Natural killer cell (primary cell): ENCODE measurements at places on chromosomes 12 and 14. TPM values are rescaled to one million over a fixed set of nuclear protein-coding genes. Genes with fewer than 3 reads are reported as not detected.

DNA sequence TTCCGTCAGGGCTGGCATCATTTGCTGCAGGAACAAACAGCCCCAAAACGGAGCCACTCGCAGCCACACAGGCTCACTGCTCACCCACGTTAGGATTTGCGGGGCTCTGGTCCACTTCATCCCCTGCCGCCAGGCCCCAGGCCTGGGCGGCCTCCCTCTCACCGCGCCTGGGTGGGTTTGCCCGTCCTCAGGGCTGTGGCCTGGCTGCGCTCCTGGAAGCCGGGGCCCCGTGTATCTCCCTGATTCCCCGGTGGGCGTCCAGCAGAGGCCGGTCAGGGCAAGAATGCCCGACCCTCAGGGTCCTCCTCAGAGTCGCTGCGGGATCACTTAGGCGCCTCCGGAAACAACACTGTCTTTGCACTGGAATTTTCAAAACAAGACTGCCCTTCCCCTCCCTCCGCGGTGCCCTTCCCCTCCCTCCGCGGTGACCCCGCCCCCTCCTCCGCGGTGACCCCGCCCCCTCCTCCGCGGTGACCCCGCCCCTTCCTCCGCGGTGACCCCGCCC, 15.7 kb upstream of the FBRSL1 start:
- DNase-seq = peak; percentile 59

GRCh38 chr12:70354787-70355186, 11.3 kb upstream of the KCNMB4 start:
- DNase-seq = no peak

DNA sequence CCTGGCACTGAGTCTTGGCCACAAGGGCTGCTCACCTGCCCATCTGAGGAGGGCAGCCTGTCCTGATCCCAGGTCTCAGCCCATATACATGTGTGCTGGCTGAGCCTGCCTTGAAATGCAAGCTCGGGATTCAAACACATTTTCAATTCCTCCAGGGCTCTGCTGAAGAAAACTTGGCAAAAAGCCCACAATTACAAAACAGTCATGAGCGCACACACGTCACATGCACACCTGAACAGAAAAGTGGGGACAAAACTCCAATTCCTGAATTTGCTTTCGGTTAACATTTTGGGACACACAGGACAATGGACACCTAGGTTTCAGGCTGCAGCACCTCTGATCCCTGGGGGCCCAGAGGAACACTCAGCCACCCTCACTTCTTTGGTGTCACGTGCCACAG, 113.9 kb downstream of the RBM19 start:
- no peak for DNase-seq

GRCh38 chr14:64639340-64639821, 64.8 kb upstream of the PLEKHG3 start:
- DNase-seq = no peak

DNA sequence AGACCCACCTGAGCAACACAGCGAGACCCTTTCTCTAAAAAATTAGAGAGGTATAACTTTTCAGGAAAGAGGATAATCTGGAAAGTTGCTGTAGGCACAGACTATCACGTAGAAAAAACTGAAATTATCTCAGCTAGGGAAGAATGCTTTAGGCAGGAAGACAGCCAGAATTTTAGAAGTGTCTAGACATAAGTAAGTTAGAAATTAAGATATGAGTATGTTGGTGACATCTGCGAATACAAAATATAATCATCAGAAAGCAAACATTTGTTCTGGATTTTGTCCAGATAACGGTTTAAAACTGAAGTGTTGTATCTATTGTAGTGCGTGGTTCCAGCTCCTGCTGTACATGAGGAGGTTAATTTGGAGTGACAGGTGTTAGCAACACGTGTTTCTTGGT, 123.2 kb downstream of the FBXL14 start:
- no peak for DNase-seq

DNA sequence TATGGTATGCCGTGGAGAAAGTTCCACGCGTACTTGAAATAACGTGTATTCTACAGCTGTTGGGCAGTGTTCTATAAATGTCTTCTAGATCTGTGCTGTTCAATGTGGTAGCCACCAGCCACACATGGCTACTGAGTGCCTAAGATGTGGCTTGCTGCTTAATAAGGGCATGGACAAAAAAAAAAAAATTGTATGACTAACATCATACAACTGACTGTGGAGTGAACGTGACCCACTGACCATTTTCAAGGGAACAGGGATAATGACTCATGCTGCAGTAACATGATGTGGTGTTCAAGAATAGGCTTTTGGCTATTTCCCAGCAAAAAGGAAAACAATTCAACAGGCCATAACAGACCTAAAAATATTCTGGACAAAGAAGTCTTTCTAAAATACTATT, 13.0 kb downstream of the ATG14 start:
- DNase-seq = no peak

DNA sequence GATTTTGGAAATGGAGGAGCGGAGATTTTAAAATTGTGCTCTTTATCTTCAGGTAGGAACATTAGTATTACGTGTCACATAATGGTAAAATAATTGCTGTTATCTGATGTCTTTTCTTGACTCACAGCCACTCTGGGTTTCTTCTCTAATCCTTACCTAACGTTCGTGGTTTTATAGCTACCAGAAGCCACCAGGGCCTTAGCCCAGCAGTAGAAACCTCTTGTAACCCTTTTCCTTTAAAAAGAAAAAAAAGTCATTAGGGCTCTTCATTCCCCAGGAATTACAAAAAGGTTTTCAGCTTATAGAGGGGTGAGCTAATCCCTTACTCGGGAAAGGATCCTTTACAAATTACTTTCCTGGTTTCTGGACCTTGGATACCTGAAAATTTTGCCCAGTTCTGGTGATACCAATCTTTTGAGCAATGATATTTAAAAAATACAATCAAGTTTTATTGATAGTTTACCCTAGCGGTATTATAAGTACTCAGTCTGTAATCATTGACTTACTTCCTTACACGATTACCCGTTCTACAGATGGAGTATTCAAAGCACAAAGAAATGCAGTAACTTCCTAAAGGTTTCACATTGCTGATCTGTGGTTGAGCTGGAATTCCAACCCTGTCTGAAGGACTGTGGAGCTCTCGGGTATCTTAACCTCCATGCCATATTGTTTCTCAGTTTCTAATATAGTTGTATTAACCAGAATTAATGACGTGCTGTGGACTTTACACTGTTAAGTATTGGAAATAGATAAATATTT, 1.6 kb downstream of the GABARAPL1 start:
- DNase-seq = no peak

GRCh38 chr12:10861366-10861765, 12.1 kb upstream of the PRR4 start:
- no peak for DNase-seq

DNA sequence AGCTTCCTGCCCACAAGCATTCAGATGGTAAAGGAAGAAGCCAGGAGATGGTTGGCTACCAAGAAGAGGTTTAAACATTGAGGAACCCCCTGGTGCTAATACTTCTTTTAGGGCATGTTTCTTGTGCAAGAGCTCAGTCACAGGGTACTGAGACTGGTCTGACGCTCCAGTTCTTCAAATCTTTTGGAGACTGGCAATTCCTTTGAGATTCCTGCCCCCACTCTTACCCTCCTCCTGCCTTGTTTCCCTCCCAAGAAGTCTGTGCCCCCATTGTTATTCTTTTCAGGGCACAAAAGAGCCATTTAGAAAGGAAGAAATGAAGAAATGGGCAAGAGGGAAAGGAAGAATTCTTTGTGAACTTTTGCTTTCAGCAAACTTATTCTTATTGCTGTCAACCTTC, 11.8 kb downstream of the A2ML1 start:
- no peak for DNase-seq

The VIPAS39 gene
- total RNA-seq = 14.4 TPM

GRCh38 chr14:64766430-64767151, 62.4 kb downstream of the PLEKHG3 start:
- DNase-seq = no peak

- no peak for DNase-seq
These were observed 42.2 kb upstream of the CRACR2A start for GRCh38 chr12:3795066-3795465.

DNA sequence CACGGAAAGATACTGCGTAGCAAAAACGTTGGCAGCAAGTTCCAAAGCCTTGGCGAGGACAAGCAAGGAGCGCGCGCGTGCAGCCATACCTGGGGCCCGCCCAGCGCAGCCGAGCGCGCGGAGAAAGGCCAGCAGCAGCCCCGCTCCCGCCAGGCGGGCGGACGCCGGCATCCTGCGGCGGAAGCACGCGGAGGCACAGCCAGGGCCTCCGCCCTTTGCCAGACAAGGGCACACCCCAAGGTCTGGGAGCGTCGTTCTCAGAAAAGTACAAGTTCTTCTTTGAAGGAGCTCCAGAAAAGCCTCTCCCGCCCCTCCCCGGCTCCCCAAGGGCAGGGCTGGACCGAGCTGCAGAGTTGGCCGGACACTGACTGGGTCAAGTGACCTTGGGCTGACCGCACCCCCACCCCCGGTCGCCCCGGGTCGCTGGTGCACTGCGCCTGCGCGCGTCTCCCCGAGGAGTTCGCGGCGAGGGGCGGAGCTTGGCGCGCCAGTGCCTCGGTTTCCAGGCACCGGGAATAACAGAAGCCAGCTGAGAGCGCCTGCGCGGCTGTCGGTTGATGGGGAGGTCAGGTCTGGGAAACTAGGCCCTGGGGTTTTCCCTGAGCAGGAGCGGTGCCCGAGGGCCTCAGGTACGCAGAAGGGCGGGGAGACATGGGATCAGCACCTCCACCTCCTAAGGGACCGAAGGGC, at the start of gene ZC2HC1C:
Gene ZC2HC1C (plus strand): TSS at position 521 of the 690 bp plus-strand sequence. CDS start 933 bp downstream, outside the sequence.
- peak; percentile 30 for DNase-seq

GRCh38 chr12:68620519-68621471, 10.1 kb downstream of the RAP1B start:
- DNase-seq = no peak

The RIN3 gene
- 282 TPM for total RNA-seq

DNA sequence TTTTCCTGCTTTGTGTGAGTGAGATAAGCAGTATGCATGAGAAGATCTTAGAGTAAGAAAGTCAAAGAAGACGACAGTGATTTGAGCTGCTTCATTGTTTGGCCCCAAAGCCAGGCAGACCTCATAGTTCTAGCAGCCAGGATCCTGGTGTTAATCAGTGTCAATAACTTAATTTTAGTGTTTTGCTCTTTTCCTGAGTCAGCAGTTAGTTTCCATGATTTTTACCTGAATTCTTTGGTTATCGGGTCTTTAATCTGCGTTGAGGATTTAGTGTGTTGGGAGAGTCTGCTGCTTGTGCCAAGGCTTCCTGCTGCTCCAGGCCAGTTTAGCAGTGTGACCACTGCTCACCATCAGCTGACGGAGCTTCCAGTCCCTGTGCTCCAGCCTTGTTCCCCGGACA, 241.6 kb upstream of the SOX5 start:
- DNase-seq = no peak

The IGF1 gene
- total RNA-seq = 0.48 TPM

DNA sequence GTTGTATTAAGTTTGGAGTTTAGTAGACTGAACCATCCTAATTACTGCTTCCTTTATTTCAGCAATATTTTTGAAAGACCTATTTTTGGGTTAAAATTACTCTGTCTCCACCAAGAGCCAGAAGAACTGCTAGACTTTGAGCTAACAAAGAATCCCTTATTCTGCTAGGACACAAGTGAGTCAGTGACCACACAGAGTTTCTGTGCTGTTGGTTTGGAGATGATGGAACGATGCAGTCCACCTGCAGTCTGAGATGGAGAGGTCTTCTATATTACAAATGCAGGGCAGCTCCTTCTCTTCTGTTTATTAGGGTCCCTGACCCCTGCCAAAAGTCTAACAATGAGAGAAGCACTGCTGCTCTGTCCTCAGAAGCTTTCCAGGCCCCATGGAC, 6.7 kb upstream of the STXBP6 start:
- DNase-seq = no peak

- no peak for DNase-seq
These were observed 74.8 kb upstream of the MGAT4C start for GRCh38 chr12:86331012-86331411.

The OTOGL gene
- not detected for total RNA-seq

The RIMBP2 gene
- total RNA-seq = not detected

GRCh38 chr12:124917135-124917840, 2.8 kb upstream of the UBC start:
- DNase-seq = peak; percentile 87

GRCh38 chr12:88520436-88520820, 59.8 kb downstream of the KITLG start:
- DNase-seq = no peak

DNA sequence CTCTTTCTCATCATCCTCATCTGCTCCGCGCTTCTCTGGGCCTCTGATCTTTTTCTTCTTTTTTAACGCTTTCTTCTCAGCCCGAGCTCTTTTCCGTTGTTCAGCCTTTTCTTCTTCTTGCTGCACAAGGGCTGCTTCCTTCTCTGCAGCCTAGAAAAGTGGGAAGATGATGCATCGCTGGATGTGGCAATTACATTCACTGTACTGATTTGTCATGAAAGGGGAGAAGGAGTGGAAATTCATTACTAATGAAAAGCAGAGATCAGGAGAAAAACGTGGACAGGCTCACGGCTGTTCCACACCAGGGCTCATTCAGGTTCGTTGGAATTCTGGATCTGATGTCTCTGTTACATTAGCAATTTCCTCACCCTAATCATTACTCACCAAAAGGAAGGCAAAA, 15.1 kb downstream of the FICD start:
- no peak for DNase-seq

The PAX9 gene
- total RNA-seq = not detected

The TRPV4 gene
- not detected for total RNA-seq

DNA sequence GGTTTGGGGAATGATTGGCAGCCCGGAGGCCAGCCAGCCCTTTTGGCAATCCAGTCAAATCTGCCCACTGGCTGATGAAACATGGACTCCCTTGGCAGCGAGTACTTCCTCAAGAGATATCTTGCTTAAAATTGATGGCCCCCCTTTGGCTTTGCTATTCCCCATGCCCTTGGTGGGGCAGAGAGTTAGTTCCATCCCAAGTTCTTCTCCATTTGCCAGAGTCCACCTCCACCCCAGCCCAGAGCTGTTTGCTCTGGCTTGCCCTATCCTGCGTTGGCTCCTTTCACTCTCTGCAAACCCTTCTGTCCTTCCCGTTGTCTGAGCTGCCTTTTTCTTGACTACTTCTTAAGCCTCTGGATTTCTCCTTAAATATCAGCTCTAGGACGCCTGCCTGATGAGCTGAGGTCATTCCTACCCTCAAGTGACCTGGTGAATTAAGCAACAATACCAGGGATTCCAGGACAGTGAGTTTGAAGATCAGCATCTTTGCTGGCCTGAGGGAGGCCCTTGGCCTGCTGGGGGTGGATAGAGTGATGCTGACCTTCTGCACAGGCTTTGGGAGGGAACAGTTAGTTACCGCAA, 212.0 kb downstream of the CACNA1C start:
- no peak for DNase-seq

GRCh38 chr12:132788375-132789098, 26.9 kb upstream of the ANKLE2 start:
- DNase-seq = no peak

The KCNH3 gene
- total RNA-seq = 1.2 TPM

- DNase-seq = no peak
These were observed at the start of gene LIN7A for GRCh38 chr12:80937391-80938238. Gene LIN7A, minus strand, starts transcription at chr12:80937934. Its CDS starts 212 bp downstream, at chr12:80937722.

GRCh38 chr14:75562489-75562888, 15.9 kb upstream of the FLVCR2 start:
- DNase-seq = no peak

DNA sequence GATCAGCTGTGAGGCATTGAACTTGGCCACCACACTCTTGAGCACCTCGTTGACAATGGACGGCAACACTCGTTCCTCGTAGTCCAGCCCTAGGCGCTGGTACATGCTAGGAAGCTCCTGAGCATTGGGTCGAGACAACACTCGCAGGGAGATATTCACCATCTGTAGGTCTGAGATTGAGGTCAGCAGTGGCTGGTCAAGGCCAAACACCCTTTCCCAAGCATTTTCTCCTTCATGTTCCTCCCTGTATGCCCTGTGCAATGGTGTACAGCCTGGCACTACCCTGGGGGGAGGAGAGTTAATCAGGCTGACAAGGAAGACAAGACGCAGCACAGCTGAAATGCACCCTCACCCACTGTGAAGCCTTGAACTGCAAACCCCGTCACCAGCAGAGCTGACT, 2.0 kb downstream of the PHB2 start:
- no peak for DNase-seq

The IFI27 gene
- 1.3 TPM for total RNA-seq
